ENCODE measurements at places on chromosomes 2 and 18.

GRCh38 chr2:181203916-181204315 lies 223.5 kb downstream of the UBE2E3 start:
- no peak for DNase-seq

- DNase-seq = no peak
Observed at GRCh38 chr18:22446911-22447310, 29.2 kb upstream of the CTAGE1 start.

DNA sequence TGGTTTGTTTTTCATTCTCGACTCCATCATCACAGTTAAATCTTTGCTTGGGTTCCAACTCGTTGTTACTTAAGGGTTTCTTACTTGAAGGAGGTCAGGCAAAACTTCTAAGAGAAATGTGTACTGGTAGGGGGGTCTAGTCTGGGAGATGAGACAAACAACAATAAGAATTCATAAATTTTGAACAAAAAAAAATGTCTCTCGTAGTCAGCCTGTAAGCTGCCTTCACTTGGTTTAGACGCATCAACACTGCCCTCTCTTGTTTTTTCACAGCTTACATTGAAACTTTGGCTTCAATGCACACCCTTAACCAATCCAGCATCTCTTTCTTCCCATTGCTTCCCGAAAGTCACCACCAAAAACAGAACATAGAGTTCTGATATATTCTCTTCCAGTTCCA lies 576.4 kb upstream of the PIK3C3 start:
- no peak for DNase-seq

GRCh38 chr18:57621246-57621604 lies 411 bp downstream of the NARS1 start:
- no peak for DNase-seq

- DNase-seq = no peak
Observed at GRCh38 chr18:8423051-8423557, 186.1 kb upstream of the RAB12 start.

- no peak for DNase-seq
Observed at GRCh38 chr2:232674491-232674890, 22.6 kb upstream of the GIGYF2 start.

DNA sequence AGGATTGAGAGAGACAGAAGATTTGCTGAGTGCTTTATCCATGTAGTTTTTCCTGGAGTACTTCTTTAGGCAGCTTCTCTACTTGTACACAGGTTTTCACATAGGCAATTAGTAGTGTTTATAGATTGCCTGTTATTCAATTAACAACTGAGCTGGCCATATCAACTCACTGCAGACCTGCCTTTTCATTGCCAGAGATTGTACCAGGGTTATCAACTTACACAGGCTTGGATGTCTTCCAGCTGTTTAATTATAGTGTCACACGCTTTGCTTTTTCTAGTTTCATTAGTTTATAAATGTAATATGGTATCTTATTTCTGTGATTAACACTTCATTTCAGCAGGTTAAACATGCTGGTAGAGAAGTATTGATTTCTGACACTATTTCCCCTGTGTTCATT lies 125.9 kb downstream of the GPD2 start:
- DNase-seq = no peak

GRCh38 chr2:73289304-73289703 lies 4.0 kb downstream of the EGR4 start:
- DNase-seq = no peak

DNA sequence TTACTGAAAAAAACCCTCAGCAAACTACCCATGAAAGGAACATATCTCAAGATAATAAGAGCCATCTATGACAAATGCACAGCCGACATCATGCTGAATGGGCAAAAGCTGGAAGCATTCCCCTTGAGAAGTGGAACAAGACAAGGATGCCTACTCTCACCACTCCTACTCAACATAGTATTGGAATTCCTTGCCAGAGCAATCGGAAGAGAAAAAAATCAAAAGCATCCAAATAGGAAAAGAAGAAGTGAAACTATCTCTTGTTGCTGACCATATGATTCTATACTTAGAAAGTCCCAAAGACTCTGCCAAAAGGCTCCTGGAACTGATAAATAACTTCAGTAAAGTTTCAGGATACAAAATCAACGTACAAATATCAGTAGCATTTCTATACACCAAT lies 40.6 kb upstream of the MSTN start:
- no peak for DNase-seq

DNA sequence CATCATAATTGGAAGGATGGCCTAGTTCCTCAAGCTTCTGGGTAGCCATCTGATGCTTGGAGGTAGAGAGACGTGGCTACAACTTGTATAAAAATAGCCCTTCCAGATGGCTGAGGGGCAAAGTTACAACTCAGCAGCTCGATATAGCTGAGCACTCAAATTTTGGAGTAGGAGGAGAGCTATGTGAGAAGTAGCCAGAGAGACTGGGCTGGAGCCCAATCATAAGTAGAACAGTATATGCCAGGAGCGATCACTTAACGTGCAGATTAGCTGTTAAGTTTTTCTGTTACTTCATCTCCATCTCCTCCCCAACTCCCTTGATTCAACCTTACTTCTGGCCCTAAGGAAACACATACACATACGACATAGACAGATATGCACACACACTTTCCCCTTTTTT lies 28.8 kb downstream of the CNRIP1 start:
- no peak for DNase-seq

DNA sequence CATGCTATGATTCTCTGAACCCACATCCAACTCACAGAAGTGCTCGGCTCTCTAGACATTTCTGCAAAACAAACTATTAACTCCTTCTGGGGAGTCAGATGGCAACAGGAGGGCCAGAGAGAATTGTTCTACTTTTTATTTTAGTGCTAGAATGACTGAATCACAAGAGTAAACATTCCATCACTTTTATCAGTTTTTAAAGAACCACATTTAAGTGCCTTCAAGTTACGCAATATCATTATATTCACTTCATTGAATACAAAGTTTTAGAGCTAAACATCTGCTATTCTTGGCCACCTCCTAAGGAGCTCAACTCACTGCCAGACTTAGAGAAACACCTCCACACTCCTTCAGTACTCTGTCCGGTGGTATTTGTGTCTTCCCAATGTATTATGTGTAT lies 22.4 kb downstream of the B4GALT6 start:
- DNase-seq = peak; percentile 22

DNA sequence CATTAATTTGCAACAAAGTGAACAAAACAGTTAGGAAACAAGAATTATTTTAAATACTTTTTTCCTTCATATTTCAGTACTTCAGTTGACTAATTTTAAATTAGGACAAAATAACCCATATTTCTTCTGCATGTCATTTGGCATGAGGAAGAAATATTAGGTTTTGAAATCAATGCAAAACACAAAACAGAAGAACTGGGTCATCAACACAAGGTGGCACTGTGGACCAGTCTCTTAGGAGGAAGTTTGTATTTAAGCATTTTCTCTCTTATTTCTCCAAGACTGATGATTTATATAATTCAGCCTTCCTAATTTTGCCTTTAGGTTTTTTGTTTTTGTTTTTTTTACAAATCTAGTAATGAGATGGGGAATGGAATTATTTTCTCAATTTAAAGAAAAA lies 352.8 kb upstream of the KCNH7 start:
- peak; percentile 39 for DNase-seq

DNA sequence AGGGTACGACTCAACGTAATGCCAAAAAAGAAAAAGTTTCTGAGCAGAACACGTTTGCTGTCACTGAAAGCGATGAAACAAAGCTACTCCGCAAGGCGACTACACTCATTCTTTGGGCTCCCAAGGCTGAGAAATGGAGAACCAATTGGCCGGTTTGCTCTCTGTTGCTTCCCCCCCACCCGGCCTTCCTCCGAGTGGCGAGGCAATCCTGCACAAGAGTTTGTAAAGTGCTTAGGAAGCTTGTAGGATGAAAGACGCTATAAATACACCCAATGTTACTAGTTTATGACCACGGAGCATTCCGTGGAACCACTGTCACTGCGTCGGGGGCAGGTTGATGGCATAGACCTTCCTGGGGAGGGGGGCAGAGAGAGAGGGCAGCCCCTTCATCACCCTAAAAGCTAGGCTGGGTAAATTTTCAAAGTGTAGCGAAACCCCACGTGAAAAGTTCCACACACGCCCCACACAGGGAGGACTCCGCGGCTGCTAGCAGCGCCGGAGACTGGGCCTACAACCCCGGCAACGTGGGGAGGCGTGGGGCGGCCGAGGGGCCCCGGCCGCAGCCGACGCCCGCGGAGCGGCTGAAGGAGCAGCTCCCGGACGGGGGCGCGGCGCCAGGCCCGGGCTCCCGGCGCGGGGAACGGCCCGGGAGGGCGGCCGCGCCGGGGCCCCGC lies 915 bp downstream of the CUL3 start:
- DNase-seq = no peak

DNA sequence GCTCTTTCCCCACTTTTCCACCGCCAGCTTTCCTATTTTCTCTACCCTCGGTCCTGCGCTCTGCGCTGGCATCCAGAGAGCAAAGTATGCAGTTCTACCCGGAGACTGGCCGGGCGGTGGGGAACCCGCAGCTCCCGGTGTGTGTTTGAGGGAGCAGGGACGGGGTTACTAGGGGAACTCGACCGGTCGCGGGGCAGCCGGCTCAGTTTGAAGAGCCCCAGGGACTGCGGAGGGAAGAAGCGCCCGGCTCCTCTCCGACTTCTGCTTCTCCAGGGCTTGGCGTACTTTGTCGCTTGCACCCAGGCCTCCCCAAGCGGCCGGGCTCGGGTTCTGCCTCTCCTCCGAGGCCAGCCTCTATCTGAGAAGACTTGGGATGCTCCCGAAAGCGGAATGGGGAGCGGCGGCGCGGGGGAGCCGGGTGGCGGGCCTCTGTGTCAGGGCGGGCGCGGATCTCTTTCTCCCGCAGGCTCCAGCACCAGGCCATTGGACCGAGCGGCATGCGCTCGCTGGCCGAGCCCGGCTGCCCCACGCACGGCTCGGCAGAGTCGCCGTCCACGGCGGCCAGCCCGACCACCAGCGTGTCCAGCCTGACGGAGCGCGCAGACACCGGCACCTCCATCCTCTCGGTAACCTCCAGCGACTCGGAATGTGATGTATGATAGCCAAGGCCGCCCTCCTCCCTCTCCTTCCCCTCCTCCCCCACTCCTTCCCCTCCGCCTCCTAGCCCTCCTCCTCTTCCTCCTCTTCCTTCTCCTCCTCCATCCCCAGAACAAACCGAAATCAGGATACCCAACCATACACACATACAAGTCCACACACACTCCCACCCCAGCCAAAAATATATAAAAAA lies 2.8 kb downstream of the SIX3 start:
- DNase-seq = no peak

GRCh38 chr2:2018713-2019410 lies 274.5 kb upstream of the PXDN start:
- no peak for DNase-seq

- DNase-seq = no peak
Observed at GRCh38 chr18:60905699-60906098, 427.5 kb upstream of the CDH20 start.

DNA sequence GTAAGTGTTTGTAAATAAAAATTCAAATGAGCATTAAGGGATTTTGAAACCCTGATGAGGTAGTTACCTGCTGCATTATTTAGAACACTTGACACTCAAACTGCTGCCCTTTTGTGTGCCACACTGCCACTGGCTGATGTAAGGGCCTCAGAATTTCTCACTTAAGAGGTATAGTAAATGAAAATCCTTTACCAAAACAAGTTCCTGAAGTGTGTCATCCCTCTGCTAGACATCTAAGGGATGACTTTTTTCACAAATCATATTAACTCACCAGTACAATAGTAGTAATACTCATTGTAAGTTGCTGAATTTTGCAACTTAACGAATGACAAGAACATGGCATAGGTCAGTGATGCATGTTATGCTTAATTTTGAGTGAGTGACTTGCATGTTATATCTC lies 274.9 kb upstream of the UBE2E3 start:
- no peak for DNase-seq

GRCh38 chr2:201886504-201886903 lies 80.2 kb downstream of the CDK15 start:
- DNase-seq = no peak

GRCh38 chr2:218897394-218898108 lies 16.9 kb downstream of the WNT10A start:
- DNase-seq = no peak

- DNase-seq = no peak
Observed at GRCh38 chr2:197107291-197108269, 181.1 kb upstream of the PGAP1 start.

DNA sequence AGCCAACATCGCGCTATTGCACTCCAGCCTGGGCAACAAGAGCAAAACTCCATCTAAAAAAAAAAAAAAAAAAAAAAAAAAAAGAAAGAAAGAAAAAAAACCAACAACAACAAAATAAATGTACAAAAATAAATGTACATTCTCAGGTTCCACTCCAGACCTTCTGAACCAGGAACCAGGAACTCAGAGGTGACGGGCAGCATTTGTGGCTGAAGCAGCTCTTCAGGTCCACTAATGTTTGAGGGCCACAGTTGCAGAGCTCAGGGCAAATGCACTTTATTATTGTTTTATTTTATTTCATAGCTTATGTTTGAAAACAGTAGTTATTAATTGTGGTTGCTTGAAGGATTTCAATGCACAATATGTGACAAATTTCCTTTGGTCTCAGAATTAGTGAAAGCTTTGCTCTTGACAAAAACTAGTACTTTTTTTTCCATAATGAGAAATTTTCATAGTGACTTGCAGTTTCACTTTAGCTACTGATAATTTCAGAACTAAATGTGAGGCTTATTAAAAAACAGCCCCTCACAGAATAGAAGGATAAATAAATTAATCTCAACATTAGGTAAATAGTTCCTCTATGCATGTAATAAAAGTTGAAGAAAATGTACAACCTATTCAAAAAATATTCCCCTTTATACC lies 378.4 kb upstream of the SPHKAP start:
- no peak for DNase-seq

DNA sequence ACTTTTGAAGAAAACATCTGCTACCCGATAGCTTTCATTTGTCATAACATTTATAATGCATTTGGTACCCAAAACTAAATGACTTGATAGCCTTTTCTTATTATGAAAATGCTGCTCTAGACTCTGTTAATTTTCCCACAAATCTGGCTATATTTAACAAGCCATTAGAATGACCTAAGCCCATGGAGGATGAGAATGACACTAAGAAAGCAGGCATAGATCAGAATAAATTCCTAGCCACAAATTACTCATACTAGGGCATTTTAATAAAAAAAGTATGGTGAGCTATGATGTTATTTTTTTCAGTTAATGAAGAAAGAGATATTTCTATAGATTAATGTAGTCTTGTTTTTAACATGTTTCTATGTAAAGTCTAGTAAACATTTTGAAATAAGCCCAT lies 1728.3 kb downstream of the SUCLG1 start:
- no peak for DNase-seq

- DNase-seq = no peak
Observed at GRCh38 chr2:95073856-95074662, 47.5 kb downstream of the MRPS5 start.
